Stimulated activated CD8-positive, alpha-beta memory T cell treated with anti-CD3 and anti-CD28 coated beads, Interleukin-7, amount 100 ng/mL, for 24 hours (primary cell): ENCODE measurements at places on chromosomes 5 and 9.

DNA sequence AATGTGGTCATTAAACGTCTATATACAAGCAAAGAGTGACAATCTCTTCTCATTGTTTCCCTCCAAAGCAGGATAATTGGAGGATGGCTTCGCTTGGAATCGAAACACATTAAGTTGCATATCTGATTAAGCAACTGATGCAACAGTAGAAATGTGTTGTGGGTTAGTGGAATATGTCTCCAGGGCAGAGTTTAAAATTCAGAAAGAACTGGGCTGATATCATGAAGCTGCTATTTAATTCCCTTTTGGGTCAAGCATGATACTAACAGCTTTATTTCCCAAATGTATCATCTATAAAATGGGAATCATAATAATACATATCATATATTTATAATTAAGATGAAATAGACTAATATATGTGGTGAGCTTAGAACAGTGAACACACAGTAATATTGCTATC, 1763.0 kb upstream of the C9orf72 start:
- no peak for DNase-seq

DNA sequence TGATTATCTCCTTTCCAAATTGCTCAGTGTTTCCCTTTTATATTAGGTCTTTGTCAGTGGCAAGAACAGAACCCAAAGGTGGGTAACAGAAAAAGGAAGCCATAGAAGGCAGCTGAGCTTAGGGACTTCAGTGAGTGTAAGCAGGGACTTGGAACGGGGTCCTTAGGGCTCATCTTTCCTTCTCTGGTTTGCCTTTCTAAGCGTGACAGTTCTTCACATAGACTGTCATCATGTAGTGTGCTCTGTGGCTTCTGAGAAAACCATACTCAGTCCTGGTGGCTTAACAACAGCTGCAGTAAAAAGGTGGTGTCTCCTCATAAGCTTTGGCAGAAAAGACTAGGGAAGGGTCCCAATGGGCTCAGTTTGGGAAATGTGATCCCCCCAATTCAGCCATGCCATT, 108.8 kb downstream of the SLC12A2 start:
- DNase-seq = no peak

GRCh38 chr9:121331549-121331948, 38.5 kb downstream of the STOM start:
- DNase-seq = no peak

DNA sequence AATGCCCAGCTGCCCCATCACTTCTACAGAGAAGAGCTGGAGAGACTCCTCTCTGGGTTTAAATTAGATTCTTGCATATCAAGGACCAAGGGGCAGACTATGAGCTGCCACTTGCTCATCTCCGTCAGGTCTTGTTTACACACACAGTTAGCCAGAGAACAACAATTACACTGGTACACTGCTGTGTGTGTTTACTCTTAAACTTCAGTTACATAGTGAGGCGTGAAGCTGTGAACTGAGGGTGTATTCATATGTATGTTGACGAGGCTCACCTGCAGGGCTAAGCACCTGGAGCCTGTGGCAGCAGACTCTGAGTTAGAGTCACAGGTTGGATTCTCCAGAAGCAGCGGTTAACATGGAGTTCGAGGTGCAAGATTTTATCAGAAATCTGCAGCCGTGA, 155.4 kb upstream of the ANKH start:
- DNase-seq = no peak

DNA sequence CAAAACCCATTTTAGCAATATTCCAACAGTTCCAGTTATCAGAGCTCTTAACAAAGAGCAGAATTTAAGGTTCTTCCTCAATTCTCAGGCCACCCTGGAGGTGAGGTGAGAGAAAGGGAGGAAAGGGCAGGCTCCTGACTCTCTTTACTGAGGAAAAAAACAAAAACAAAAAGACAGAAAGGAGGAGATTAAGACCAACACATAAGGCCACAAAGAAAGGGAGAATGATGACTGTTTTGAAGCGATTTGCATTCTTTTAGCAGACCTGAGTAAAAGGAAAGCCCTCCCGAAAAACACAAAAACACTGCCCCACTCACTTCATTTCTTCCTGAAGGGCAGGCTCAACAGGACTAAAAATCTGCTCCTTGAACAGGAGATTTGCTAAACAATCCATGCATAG, 300.5 kb downstream of the ARL15 start:
- DNase-seq = no peak

DNA sequence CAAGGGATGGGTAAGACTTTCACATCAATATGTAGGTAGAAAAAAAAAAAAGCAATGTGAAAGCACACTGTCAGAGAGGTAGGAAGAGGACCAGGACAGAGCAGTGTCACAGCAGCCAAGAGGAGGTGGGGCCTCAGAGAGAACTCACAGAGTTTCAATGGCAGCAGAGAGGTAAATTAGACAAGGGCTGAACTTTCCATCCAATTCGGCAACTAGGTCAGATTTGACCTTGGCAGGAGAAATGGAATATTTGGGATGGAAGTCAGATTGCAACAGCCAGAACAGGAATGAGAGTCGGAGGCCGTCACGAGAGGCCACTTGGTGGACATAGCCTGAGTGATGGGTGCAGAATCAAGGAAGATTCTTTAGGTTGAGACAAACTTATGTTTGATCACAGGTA, 57.7 kb downstream of the ENC1 start:
- DNase-seq = no peak

GRCh38 chr5:142065273-142065672, 43.3 kb upstream of the NDFIP1 start:
- no peak for DNase-seq

- DNase-seq = no peak
Observed at GRCh38 chr9:88691811-88692210, 156.8 kb downstream of the NXNL2 start.

GRCh38 chr9:125749951-125750626, 2.9 kb downstream of the PBX3 start:
- no peak for DNase-seq

- DNase-seq = no peak
Observed at GRCh38 chr5:154559398-154560276, 81.6 kb upstream of the HAND1 start.

DNA sequence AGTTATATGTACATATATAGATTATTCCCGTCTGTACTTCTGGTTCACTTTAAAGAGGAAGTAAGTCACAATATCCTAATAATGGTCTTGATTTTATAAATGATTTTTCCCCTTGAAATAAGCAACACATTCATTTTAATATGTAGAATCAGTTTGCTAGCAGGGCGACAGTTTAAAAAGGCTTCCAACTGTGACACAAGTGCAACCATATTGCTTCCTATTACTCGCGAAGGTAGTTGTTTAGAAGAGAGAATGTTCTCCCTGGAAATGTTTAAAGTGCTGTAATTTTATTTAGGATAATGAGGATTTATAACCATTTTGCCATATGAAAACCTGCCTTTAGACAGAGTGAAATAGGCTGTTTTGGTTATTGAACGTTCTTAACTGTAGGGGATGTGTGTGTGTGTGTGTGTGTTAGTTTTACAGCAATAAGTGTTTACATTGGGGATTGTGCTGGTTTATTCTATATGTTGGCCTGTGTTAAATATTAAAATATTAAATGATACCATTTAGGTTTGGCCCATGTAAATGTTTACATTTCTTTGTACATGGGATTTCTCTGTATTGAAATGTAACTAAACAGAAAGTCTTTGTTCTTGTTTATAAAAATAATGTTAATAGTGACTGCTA, 138.3 kb downstream of the PBX3 start:
- no peak for DNase-seq

DNA sequence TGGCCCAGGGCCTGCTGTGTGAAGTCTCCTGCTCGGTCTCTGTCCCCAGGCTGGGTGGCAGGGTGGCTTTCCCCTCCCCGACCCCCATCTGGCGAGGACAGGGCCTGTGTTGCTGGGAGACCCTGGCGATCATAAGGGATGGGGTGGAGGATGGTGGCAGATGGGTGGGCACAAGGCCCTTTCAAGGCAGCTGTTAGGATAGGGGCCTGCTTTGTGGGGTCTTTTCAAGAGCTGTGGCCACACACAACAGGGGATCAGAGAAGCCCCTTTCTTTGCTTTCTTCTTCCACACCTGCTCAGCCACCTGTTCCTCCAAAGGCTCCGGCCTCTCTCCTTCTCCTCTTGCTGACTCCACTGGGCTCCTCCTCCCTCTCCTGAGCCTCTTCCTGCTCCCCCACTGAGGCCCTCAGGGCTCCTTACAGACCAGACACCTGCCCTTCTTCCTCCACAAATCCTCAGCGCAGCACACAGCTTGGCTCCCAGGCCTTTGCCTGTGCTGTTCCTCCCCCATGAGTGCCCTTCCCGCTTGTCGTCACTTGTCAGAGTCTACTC, 15.0 kb upstream of the NEURL1B start:
- DNase-seq = no peak

GRCh38 chr5:178475422-178475821, 114.8 kb downstream of the COL23A1 start:
- DNase-seq = no peak

DNA sequence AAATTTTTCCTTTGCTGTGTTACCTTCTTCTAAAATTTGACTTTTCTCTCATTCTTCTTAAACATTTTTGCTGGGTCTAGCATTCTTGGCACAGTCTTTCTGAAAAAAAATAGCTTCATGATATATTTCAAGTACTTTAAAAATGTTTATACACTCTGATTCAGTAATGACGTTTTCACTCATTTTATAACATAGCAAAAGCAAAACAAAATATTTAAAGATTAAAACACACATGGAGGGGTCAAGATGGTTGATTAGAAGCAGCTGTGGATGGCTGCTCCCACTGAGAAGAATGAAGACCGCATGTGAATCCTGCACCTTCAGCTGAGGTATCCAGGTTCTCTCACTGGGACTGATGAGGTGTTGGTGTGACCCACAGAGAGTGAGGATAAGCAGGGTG, 188.2 kb downstream of the SGCD start:
- no peak for DNase-seq

DNA sequence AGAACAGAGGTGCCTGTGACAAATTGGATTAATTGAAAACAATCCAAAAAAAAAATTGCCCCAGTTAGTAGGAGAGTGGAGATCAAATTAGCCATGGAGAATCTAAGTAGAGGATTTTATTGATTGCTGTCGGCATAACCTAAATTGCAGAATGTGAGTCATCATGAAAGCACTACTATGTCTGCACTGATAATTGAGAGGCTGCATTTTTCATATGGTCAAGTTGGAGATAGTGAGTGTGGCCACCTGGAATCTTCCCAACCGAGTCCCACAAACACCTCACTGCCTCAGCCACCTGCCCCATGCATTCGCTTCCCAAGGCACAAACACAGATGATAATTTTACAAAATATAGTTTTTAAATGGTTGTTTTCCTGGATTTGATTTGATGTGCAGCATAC, 123.7 kb downstream of the NTRK2 start:
- no peak for DNase-seq

DNA sequence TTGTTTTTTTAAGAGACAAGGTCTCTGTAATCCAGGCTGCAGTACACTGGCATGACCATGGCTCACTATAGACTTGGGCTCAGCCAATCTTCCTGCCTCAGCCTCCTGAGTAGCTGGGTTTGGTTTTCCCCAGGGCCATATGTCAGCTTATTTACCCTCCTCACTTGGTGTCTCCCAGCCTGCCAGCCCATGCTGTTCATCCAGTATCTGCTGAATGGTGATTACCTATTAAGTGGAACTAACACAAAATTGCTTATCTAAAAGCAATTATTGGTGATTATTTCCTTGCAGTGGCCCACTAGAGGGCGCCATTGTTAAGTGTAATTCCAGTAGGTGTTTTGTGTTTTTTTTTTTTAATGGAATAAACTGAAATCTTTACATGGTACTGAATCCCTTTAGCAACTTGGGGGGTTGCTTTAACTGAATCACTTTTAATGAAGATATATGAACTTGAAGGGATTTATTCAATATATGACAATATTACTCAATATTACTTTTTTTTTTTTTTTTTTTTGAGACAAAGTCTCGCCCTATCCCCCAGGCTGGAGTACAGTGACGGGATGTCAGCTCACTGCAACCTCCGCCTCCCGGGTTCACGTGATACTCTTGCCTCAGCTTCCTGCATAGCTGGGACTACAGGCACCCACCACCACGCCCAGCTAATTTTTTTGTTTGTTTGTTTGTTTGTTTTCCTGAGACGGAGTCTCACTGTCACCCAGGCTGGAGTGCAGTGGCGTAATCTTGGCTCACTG, 13.8 kb downstream of the EXOSC2 start:
- peak; percentile 52 for DNase-seq

- DNase-seq = no peak
Observed at GRCh38 chr9:71921190-71921814, 9.9 kb downstream of the C9orf85 start.

DNA sequence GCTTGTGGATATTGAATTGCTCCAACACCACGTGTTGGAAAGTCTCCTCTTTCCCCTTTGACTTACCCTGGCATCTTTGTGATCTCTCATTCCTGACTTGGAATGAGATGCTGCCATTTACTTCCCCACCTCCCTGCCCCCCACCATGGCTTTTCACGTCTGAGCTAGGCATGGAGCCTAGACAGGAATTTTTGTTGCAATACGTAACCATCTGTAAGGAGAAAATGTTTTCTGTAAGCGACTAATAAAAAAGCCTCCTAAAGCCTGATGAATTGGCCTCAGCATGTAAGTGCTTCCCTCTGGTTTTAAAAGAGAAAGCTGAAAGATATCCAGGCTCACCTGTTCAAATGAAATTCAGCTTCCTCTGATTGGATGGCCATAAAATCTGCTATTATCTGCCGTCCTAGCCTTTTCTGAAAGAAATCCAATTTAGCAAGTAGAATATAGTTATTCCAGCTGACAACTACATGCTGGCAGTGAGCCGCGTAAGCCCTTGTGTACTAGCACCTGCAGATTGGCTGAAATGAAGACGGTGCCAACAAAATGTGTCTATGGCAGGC, 200.1 kb downstream of the NSG2 start:
- no peak for DNase-seq

DNA sequence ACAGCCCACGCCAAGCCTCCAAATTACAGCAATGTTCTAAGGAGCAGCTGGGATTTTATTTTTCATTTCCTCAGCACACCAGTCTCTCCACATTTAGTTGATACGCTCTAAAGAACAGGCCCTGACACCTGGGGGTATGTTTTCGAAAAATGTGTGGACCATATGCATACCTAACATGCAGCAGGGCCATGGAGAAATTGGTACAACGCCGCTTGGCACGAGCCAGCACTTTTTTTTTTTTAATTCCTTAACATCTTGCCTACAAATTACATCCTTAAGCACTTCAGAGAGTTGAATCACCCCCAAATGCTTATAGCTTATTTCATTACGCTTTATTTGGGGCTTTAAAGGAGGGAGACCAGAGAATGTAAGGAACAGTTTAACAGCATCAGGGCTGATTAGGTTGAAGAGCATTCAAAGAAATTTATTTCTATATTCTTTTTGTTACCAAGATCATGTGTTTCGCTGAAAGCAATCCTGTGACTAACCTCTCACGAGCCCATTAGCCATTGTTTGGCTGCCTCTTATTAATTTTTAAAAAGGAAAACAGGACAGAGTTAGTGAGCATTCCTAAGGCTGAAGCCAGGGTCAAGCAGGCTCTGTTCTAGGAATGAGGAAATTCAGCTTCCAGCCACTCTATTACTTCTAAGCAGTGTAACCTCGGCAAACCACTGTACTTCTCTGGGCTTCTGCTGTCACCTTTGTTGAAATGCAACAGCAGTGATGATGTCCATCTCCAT, 173.8 kb downstream of the ACTL7B start:
- no peak for DNase-seq

GRCh38 chr5:132759114-132760048, 12.2 kb downstream of the CCNI2 start:
- DNase-seq = no peak
